ENCODE measurements at places on chromosomes 5 and 9. TPM values are rescaled to one million over a fixed set of nuclear protein-coding genes. Genes with fewer than 3 reads are reported as not detected.

Gene SH3GL2
- under 0.01 TPM for total RNA-seq

Gene TMEFF1
- 2.5 TPM for total RNA-seq

Gene CXCL14
- 0.26 TPM for total RNA-seq

Gene CDHR2
- total RNA-seq, result under 0.01 TPM

Gene CTSV
- total RNA-seq, result under 0.01 TPM

Gene SPOCK1
- 30.3 TPM for total RNA-seq

Gene GARIN3
- total RNA-seq, result not detected

Gene CNTFR
- total RNA-seq, result 0.26 TPM

Gene CCIN
- total RNA-seq, result 1.3 TPM

Gene WDR38
- not detected for total RNA-seq

Gene SLC6A7
- not detected for total RNA-seq

Gene SOHLH1
- not detected for total RNA-seq

Gene IL13
- not detected for total RNA-seq

Gene TAF1L
- total RNA-seq, result under 0.01 TPM

Gene ABLIM3
- 48.1 TPM for total RNA-seq

Gene CLIC3
- 3.5 TPM for total RNA-seq

Gene LCN6
- not detected for total RNA-seq

Gene CER1
- total RNA-seq, result not detected

Gene MLANA
- not detected for total RNA-seq

Gene BARX1
- total RNA-seq, result not detected

Gene LCN10
- not detected for total RNA-seq

Gene CEL
- total RNA-seq, result under 0.01 TPM

Gene DMRT3
- not detected for total RNA-seq

Gene OLFM1
- 2.0 TPM for total RNA-seq

Gene FOXD1
- 0.77 TPM for total RNA-seq

Gene ZDHHC21
- 6.4 TPM for total RNA-seq

Gene PCDHA1
- under 0.01 TPM for total RNA-seq

Gene CDH10
- total RNA-seq, result under 0.01 TPM

Gene C9orf43
- total RNA-seq, result 0.50 TPM

Gene C5orf52
- not detected for total RNA-seq

Gene PCDHB10
- total RNA-seq, result 0.77 TPM

Gene SARDH
- 9.0 TPM for total RNA-seq

Gene CCDC69
- 4.0 TPM for total RNA-seq

Gene ACSL6
- 0.26 TPM for total RNA-seq

Gene ACTBL2
- total RNA-seq, result under 0.01 TPM

Gene BRINP1
- total RNA-seq, result 0.33 TPM

Gene BTNL3
- total RNA-seq, result not detected

Gene SH2D3C
- total RNA-seq, result not detected

Gene TMOD1
- total RNA-seq, result 2.6 TPM

Gene SPATA9
- total RNA-seq, result 0.51 TPM

Gene PCAT7
- under 0.01 TPM for total RNA-seq

Gene RNF180
- 2.8 TPM for total RNA-seq

Gene TMEM252
- total RNA-seq, result not detected

Gene RANBP3L
- under 0.01 TPM for total RNA-seq

Measured in fibroblast of lung (primary cell).